HuH-7 (cell line): ENCODE measurements at places on chromosomes 13 and 19.

- no peak for DNase-seq
Measured at GRCh38 chr19:17419154-17419620, 660 bp upstream of the MVB12A start.

DNA sequence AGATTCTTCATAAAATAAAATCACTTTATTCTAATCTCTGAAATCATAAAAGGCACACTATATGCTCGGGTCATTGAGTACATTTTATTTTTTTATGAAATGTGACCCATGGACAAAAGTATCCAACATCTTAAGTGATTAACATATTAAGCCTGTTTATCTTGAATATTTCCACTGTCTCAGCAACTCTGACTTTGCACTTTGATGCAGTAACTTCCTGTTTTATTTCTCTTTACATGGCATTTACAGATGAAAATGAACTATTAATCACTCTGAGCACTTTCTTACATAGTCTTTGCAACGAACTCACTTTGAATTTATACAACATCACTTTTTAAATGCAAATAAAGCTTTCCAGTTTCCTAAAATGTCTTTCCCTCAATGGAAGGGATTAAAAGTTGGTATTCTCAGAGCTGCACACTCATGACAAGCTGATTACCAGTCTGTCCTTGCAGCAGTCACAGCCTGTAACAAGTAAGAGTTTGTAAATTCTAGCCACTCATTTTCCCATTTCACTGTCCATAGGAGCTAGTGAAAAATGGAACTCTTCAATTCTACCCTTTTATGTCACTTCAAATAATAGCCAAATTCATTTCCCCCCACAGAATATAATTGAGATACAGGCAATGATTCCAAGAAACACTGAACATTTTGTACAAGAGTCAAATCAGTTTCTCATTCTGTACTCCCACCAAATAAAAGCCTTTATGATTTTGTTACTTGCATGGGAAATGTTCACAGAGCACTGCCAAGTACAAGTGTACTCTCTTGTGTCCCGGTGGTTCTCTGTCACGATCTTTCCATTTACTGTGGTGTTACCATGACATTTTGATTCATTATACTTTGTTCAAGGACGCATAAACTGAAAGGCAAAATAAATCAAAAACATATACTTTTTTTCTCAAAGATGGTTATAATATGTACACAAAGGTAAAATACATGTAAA is 1968.9 kb downstream of the PCDH9 start:
- no peak for DNase-seq

DNA sequence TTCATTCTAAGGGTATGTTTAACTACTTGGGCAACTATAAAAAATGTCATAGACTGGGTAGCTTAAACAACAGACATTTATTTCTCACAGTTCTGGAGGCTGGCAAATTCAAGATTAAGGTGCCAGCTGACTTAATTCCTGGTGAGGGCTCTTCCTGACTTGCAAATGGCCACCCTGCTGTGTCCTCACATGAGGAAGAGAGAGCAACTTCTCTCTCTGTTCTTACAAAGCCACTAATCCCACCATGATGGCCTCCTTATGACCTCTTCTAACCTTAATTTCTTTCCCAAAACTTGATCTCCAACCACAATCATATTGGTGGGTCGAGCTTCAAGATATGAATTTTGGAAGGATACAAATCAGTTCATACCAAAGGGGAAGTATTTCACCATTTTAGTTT is 399.0 kb downstream of the DCT start:
- DNase-seq: no peak

- DNase-seq: no peak
Measured at GRCh38 chr13:30502237-30502636, 36.5 kb upstream of the HMGB1 start.

GRCh38 chr13:22018076-22018835 is 347.4 kb downstream of the FGF9 start:
- no peak for DNase-seq

DNA sequence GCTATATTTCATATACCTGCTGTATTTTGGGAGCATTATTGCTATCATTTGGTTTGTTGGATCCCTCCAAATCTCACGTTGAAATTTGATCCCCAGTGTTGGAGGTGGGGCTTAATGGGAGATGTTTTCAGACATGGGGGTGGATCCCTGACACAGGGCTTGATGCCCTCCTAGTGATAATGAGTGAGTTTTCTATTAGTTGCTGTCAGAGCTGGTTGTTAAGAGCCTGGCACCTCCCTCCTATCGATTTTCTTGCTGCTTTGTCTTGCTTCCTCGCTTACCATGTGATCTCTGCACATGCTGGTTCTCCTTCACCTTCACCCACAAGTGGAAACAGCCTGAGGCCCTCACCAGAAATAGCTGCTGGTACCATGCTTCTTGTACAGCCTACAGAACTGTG is 259.9 kb upstream of the STARD13 start:
- DNase-seq: no peak

DNA sequence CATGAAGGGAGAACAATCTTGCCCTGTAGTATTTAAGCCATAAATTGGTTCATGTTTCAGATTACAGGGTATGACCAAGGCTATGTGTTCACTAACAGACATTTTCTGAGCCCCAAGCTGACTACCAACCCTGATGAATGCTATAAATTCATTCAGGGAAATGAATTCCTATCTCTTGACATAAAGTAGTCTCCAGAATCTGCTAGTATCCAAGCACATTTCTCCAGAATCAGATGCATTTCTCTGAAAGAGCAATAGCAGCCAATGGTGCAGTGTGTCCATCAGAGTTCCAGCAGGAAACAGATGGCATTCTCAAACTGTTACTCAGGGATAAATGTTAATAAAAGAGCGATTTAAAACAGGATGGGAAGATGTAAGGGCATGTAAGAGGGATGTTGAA is 226.4 kb downstream of the COG6 start:
- DNase-seq: no peak

- DNase-seq: no peak
Measured at GRCh38 chr19:50266896-50267295, 62.3 kb downstream of the KCNC3 start.

- no peak for DNase-seq
Measured at GRCh38 chr13:36997716-36998427, 1.3 kb downstream of the ALG5 start.

DNA sequence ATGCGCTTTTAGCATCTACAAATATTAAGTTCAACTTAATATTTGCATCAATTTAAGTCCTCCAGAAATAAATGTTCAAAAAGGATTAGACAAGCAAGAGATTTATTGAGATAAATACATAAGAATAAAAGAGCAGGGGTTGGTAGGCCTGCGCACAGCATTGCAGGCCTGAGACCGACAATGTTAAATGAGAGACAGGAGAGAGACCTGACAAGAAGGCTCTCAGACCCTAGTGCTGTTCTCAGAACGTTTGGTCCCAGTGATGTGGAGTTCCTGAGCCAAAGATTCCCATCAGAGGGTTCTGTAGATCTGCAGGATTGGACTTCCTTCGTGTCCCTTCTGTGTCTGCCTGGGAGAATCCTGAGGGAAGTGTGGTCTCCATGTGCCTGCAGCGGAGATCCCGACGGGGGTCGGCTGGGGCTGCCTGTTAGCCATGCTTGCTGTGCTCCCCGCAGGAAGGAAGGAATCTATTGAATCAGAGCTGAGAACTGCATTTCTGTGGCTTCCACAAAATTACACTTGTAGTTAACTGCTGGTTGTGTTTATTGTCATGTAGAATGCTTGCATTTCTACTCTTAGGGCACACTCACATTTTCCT is 369.9 kb upstream of the SLC10A2 start:
- no peak for DNase-seq

DNA sequence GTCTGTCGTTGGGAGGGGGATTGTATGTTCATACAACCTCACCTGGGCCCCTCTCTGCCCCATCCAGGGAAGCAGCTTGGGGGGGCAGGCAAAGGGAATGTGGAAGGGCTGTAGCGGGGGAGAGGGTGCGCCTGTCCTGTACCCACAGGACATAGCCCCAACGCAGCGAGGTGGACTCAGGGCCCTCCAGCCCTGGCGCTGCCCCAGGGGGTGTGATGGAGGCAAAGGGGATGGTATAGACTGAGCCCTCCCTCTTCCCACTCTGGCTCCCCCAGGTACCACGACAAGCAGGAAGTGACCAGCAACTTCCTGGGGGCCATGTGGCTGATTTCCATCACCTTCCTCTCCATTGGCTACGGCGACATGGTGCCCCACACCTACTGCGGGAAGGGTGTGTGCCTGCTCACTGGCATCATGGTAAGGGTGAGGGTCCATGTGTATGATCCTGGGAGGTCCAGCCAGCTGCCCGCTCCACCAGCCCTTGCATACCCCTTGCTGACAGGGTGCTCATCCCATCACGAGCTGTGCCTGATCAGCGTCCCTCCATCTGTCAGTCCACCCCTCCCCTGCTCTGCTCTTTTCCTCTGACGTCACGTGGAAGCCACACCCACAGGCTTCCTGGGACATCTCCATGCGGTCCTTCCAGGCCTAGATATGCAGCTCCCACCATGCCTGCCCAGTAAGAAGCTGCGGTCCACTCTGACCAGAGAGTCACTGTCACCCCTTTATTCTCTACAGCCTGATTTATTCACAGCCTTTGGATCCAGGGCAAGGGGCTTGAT is 18.3 kb downstream of the KCNN1 start:
- DNase-seq: no peak

DNA sequence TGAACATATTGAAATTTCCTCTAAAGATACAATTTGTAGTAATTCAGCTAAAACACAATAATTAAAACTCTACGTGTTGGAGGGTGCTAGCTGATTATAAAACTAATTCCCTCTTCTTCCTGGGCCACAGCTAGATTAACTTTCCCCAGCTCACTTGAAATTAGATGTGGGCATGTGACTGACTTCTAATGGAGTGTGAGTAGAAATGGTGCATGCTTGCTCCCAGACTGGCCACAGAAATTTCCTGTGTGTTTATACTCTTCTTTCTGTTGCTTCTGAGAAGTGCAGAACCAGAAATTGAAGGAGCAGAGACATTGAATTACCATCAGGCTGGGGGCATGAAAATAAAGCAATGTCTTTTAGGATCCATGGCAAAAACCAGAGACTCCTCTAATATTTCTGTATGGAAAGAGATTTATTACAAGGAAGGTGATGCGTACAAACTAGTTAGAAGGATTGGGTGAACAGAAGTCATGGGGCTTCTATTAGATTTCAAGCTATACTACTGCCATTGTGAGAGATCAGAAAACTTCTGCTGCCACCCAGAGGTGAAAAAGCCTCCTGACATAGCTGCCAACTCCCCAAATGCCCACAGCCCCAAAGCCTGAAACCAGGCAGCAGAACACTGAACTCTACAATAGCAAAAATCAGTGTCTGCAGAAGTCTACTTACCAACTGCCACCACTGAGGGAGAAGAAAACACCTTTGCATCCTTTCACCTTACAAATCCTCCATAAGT is 379.2 kb upstream of the MIR17HG start:
- peak; percentile 1 for DNase-seq

GRCh38 chr13:73337532-73337931 is 278.7 kb downstream of the KLF5 start:
- DNase-seq: no peak

DNA sequence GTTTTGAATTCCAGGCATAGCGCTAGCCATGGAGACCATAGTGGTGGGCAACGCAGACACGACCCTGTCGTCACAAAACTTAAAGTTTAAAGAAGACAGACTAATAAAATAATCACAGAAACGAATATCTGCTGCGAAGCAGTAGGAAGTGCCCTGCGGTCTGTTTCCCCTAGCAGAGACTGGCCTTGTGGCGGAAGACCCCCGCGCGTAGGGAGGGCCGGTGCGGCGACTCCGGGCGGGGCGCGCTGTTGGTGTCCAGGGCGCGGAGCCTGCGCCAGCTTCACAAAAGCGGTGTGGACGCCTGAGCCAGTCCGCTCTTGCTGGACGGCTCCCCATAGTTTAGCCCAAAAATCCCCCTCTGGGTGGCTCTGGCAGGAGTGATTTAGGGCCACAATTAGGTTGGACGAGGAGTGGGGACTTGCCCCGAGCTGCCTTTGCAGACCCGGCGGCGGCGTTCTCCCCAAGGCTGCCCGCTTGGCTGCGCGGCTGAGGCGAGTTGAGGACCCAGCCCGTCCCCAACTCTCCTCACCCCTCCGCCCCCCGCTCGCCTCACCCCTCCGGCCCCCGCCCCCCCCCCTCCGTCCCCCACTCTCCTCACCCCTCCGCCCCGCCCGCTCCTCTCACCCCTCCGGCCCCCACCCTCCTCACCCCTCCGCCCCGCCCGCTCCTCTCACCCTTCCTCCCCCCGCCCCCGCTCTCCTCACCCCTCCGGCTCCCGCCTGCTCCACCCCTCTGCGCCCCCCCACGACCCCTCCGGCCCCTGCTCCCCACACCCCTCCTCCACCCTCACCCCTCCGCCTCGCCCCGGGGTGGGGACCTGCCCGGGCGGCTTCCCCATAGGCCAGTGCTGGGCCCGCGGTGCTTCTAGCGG is 14.2 kb upstream of the LATS2 start:
- no peak for DNase-seq
